ENCODE measurements at places on chromosomes 7 and 10.

GRCh38 chr10:29346296-29347001 is 57.6 kb downstream of the LYZL1 start:
- no peaks in the 10 kb centered on the region for H3K36me3 ChIP-seq
- no peak overlapping the region for H3K4me3 ChIP-seq
- no peak overlapping the region for H3K27ac ChIP-seq

GRCh38 chr7:87435546-87435945 is 39.9 kb downstream of the ABCB4 start:
- H3K27ac ChIP-seq, result peak overlapping the region; percentile 68
- no peaks in the 10 kb centered on the region for H3K36me3 ChIP-seq
- no peak for DNase-seq
- H3K27me3 ChIP-seq, result no peaks in the 10 kb centered on the region
- H3K4me1 ChIP-seq, result no peaks in the 10 kb centered on the region

GRCh38 chr7:156067156-156067555 is 254.9 kb upstream of the SHH start:
- peaks cover 5% of the 10 kb centered on the region for H3K4me1 ChIP-seq
- no peaks in the 10 kb centered on the region for H3K36me3 ChIP-seq
- DNase-seq, result no peak
- no peak overlapping the region for H3K27ac ChIP-seq

DNA sequence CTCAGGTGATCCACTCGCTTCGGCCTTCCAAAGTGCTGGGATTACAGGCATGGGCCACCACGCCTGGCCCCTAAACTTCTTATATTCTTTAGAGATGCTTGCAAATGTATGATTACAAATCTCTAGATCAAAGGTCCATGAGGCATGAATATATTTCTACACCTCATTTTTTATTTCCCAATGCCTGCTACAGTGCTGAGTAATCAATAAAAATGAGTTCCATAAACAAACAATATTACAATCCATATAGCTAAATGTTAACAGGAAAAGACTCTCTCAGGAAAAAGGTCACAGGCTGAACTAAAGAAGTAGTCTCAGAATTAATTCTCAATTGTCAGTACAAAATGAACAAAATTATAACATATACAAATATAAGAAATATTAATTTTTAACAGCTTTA is 90.8 kb downstream of the LMBR1 start:
- no peak for DNase-seq
- no peak overlapping the region for H3K4me3 ChIP-seq
- no peak overlapping the region for H3K27ac ChIP-seq
- H3K36me3 ChIP-seq, result no peaks in the 10 kb centered on the region
- no peaks in the 10 kb centered on the region for H3K27me3 ChIP-seq
